ENCODE measurements at places on chromosomes 4 and X.
A peak's percentile ranks its signal among the peaks of the same experiment; 100 is the strongest.

- peak; percentile 53 for DNase-seq
Observed at GRCh38 chr4:174402470-174403176, 118.9 kb downstream of the CEP44 start.

GRCh38 chrX:153732401-153732800 lies 7.7 kb downstream of the ABCD1 start:
- DNase-seq = no peak

GRCh38 chrX:110341189-110342035 lies 17.2 kb upstream of the RTL9 start:
- DNase-seq = peak; percentile 62

- DNase-seq = peak; percentile 80
Observed at GRCh38 chrX:31333165-31333831, 261.5 kb upstream of the FTHL17 start.

GRCh38 chr4:185384930-185385331 lies 10.8 kb downstream of the LRP2BP start:
- no peak for DNase-seq

- no peak for DNase-seq
Observed at GRCh38 chrX:48540028-48540375, 488 bp downstream of the TBC1D25 start.

GRCh38 chr4:90078440-90078839 lies 48.8 kb upstream of the CCSER1 start:
- peak; percentile 29 for DNase-seq

DNA sequence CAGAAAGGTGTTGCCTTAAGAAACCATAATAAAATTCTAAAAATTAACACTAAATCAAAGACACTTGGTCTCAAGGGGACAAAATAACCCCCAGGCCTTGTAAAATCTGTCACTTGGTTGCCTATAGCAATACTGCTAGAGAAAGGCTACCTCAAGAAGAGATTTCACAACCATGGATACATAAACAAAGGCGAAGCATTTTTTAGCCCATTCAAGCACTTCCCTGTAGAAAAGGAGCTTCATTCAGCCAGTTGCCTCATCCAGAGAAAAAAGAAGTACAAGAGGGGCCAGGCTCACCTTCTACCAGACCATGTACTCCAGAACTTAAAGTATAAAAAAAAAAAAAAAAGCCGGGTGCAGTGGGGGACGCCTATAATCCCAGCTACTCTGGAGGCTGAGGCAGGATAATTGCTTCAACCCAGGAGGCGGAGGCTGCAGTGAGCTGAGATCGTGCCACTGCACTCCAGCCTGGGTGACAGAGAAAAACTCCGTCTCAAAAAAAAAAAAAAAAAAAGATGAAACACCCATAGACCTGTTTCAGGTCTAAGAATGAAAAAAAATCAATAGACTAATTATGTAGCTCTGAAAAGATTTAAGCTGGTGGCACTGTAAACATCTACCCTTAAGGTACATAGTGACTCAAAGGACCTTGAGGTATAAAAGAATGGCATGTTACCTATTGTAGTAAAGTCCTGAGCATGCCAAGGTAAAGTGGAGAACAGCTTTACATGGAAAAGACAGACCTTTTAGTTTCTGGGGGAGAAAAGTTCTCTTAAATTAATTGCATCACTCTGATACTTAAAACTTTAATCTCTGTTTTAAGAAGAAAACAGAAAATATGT lies 18.0 kb downstream of the RUFY3 start:
- DNase-seq = no peak

DNA sequence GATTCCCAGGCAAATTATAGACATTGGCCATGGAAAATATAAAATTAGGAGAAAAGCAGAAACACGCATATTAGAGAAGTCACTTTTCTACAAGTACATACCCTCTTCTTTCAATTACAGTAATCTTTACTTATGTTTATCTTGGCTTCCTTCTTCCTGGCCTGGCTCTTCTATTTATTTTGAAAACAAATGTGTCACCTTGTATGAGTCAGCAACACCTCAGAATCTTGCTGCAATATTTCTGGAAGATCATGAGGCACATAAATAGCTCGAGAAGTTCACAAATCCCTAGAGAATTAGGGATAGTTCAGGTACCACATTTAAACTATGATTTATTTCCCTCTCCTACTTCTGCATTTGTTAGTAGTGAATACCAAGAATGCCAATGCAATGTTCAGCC lies 124.6 kb downstream of the ANOS1 start:
- DNase-seq = peak; percentile 38

DNA sequence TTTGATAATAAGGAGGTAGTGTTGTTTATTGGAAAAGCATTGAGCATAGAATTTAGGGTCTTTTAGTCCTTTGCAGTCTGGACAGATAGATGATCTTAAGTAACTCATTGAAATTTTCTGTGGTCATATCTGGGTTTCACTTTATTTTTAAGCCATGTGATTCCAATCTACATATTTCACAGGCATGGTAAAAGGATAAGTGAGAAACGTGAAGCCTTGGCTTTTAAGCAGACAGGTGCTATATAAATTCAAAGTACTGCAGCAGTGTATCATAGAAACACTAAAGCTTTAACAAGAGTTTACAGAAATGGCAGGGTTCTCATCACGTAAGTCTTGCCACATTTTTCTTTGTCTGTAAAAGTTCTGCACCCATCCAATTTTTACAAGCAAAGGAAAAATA lies 4.9 kb downstream of the PLS3 start:
- DNase-seq = no peak

GRCh38 chr4:136124251-136124745 lies 1408.0 kb downstream of the PCDH18 start:
- no peak for DNase-seq

DNA sequence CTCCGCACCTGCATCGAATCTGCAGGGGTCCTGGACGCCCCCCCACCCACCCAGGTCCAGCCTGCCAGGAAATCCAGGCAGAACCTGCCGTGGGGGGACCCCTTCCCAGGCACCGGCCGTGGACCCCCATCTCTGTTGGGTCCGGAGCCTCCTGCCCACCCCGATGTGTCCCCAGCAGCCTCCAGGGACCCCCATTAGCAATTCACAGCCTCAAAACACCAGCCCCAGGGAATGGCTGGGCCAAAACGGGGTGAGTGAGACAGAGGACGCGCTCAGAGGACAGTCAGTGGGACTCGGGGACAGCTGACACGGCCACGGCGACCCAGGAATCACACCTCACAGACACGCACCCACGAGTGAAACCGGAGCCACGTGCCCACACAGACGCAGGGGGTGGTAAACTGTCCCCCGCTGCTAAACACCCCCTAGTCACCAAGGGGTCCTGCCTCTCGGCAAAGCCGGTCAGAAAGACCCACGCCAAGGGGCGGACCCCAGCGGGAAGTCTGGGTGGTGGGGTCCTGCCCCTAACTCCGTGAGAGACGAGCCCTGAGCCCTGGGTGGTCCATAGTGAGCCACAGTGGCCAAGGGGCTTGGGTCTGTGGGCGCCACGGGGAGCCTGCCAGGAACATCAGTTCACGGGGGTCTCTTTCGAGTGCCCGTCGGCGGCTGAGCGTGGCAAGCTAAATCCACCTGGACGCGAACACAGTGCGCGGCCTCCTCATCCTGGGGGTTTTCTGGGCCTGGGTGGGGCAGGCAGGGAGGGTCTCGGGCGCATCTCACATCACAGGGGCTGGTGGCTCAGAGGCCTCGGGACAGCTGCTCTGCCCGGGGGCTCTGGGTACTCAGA lies 126.5 kb upstream of the NKX1-1 start:
- no peak for DNase-seq

DNA sequence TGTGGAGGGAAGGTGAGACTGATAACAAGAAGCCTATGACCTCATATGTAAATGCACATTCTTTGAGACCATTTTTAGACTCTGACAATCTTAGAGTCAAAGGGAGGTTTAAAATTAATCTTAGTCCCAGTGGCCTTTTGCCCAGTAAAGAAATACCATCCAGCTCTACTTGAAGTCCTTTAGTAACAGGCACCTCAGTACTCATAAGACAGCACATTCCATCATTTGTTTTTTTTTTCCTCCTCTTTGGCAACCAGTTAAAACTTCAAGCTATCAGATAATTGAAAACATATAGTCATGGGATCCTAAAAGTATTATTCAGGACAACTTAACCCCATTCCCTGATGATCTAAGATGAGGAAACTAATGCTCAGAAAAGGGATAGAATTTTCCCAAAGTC lies 4.6 kb downstream of the EDA2R start:
- DNase-seq = peak; percentile 19

GRCh38 chr4:59983852-59984251 lies 1216.3 kb upstream of the ADGRL3 start:
- no peak for DNase-seq

- DNase-seq = peak; percentile 76
Observed at GRCh38 chr4:183471946-183472708, 27.7 kb downstream of the CDKN2AIP start.

GRCh38 chrX:7889680-7890079 lies 37.5 kb downstream of the PNPLA4 start:
- peak; percentile 52 for DNase-seq

GRCh38 chr4:174910271-174910670 lies 7.9 kb upstream of the ADAM29 start:
- DNase-seq = no peak

DNA sequence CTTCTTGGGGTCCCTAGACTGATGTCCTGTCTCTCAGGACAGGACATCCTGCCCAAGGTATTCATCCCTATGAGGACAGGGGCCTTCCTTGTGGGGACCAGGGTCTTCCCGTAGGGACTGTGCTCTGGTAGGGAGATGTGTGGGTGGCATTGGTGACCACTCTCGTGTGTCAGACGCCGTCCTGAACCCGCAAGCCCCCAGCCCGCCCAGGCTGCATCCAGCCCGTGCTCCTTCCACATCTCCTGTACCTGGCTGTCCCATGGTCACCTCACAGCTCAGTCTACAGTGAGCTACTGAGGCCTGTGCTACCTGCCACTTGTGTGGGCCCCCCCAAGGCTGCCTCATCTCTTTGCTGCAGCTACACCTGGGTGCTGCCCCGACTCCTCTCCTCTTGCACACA lies 24.0 kb downstream of the WFS1 start:
- DNase-seq = no peak

- DNase-seq = peak; percentile 90
Observed at GRCh38 chrX:136909706-136910564, 29.4 kb upstream of the RBMX start.

DNA sequence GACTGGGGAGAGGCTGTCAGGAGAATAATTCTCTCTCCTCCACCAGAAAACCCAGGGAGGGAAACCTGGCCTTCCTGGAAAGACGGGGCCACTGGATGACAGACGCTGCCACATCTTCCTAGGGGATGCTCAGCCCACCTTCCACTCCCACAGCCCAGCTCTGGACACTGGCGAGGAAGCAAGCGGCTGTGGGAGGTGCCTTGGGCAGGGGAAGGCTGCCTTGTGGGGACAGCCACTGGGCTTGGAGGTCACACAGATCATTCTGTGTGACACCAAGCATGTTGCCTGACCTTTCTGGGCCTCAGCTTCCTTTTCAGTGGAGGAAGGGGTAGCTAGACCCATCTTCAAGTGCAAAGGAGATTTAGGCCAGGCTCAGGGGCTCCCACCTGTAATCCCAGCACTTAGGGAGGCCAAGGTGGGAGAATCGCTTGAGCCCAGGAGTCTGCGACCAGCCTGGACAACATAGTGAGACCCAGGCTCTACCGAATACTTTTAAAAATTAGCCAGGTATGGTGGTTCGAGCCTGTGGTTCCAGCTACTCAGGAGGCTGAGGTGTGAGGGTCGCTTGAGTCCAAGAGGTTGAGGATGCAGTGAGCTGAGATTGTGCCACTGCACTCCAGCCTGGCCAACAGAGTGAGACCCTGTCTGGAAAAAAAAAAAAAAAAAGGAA lies 9.8 kb upstream of the MSX1 start:
- DNase-seq = no peak

GRCh38 chr4:15575966-15576365 lies 79.2 kb downstream of the FBXL5 start:
- DNase-seq = peak; percentile 2

GRCh38 chr4:7815562-7815961 lies 124.1 kb downstream of the AFAP1 start:
- DNase-seq = peak; percentile 46

DNA sequence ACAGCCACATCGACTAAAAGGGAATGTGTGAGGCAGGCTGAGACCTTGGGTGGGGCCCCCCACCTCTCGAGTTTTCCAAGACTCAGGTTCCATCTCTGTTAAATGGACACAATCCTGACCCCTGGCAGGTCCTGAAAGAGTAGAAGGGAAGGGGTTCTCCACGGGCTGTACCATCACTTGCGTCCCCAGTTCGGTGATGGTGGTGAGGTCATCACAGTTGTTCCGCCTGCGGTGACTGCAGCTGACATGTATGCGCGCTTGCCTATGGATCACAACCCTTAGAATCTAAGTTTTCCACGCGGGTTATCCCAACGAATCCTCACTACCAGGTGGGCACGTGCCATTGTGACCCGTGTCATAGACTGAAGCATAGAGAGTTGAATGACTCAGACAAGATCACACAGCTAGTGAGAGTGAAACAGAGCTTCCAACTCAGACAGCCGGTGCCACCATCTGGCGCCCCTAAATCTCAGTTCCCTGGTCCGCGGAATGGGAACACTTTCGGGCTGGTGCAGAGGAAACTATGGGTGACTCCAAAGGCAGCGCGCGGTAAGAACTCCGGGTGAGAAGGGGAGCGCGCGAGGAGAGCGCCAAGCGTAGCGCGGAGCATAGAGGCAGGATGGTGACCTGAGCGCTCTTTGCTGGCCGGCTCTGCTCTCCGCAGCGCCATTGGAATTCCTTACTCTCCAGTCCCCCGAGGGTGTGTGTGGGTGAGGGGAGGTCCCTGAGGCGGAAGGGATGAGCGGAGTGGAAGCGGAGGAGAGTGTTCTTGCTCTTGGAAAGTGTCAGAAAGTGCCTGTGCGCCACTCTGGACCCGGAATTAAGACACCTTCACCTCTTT lies 10.5 kb downstream of the MSX1 start:
- peak; percentile 18 for DNase-seq
